ENCODE measurements at places on chromosomes 2 and 18.

GRCh38 chr2:41947701-41948396, 100.0 kb upstream of the PKDCC start:
- no peak for DNase-seq

DNA sequence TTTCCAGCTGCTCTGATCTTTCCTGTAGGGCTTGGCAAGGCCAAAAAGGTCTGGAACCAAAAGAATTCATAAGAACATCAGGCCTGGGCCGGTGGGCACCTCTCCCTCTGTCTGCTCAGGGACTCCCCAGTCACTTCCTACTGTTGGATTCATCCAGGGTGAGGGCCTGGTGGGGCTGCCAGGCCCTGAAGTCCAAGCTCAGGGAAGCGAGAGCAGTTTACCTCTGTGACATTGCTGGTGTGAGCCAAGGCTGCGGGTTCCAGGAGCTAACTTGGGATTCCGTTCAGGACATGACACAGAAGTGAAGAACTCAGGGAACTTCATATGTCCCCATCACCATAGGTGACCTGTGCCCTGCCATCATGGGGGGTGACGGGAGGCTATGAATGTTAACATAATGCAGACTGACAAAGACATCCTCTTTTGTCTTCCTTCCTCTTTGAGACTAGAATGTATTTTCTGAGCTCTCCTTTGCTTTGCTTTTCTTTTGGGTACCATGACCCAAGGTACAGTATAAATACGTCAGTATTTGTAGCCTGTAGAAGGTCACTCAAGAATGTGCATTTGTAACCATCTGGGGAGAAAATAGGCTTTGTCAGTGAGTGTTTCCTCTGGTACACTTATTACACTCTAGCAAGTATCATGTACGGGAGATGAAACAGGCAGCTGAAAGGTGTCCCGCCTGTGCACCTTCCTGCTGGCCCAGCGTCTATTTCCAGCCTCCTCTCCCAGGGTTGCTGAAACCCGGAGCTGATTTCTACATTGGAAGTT, 130.5 kb upstream of the SLC1A4 start:
- no peak for DNase-seq

GRCh38 chr2:104538077-104538476, 315.8 kb upstream of the POU3F3 start:
- DNase-seq, result peak; percentile 39

- no peak for DNase-seq
These were observed 136.7 kb downstream of the ANTXR1 start for GRCh38 chr2:69149631-69150215.

DNA sequence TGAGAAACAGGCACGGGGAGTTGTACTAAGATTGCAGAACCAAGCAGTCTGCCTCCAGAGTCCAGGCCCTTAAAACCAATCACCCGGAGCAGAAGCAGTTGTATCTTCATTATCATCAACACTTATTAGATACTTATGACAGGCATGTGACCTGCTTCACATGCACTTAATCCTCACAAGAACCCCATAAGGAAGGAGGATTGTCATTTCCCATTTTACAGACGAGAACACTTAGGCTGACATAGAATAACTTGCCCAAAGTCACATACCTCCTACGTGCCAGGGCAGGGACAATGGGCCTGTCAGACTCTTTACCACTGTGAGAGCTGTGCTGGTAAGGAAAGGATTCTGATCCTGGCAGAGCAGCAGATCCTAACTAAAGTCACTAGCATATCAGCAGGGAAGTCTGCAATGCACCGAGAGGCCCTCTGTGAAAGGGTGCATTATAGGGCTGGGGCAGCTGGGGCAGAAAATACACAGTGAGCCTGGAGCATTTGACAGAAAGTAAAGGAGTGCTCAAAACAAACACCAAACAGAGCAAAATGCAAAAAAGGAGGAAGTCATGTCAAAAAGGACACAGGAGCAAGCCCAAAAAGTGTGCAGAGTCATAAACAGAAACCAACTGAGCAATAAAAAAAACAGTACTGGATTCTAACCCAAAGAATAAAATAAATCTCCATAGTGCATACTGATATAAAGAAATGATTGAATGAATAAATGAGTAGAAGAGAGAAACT, 55.9 kb upstream of the SP3 start:
- DNase-seq, result no peak

- DNase-seq, result no peak
These were observed 90.9 kb upstream of the CERS6 start for GRCh38 chr2:168365094-168365621.

DNA sequence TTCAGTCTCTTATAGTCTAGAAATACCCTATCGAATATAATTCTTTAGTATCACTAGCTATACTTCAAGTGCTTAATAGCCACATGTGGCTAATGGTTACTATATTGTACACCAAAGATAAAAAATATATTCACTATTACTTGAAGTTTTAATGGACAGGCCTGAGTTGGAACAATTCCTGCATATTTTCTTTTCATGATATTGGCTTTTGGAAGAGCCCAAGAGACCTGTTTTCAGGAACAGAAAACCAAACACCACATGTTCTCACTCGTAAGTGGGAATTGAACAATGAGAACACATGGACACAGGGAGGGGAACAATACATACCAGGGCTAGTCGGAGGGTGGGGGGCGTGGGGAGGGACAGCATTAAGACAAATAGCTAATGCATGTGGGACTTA, 334.4 kb upstream of the TRIB2 start:
- no peak for DNase-seq

DNA sequence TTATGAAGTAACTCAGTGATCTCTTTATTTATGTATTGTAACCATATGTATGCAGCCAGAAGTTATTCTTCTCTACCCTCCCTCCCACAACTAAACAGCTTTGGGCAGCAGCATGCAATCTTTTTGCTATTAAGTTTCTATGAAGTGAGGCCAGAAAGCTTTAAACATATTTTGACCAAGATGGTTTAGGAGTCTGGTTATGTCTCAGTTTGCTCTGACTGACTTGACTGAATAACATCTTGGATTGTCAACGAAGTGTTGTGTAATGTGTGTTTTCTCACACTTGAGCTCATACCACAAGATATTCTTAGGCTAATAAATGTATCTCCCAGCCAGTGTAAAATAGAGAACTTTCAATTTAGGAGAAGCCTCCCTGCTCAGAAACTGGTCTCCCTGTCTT, 104.3 kb downstream of the TTC27 start:
- DNase-seq, result no peak

GRCh38 chr2:237051861-237052260, 33.8 kb upstream of the COPS8 start:
- no peak for DNase-seq

DNA sequence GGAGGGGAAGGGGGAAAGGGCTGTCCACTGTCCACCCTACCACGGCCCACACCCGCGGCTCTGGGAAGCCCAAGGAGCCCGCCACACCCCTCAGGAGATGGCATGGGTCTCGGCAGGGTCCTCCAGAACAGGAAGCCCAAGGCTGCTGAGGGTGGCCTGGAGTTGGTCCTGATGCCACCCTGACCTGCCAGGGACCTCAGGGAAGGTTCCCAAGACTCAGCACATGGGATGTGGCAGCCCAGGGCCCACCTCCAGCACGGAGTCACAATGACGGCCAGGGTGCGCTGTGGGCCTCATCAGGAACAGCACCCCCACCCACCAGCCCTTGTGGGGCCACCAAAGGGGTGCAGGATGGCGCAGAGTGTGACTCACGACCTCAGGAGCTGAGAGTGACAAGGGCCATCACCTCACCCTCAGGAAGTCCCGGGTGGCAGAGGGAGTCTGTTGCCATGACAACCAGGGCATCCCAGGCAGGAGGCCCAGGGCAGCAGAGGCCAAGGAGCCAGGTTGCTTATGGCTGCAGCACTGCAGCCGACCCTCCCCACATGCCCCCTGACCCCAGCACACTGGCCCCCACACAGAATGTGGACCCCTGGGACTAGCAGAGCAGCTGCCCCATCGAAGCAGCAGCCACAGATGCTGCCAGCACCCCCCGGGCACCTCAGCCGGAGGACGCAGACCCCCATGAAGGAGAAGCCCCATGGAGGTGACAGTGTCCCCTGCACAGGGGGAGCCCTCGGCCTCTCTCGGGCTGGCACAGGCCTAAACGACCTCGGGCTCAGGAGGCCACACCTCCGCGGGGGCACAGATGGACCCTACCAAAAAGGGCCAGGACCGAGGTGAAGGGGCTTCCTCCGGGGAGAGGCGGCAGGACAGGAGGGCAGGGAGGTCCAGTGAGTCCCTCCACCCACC, 34.3 kb downstream of the KIF1A start:
- no peak for DNase-seq

GRCh38 chr2:173990245-173990644, 25.1 kb upstream of the SP3 start:
- no peak for DNase-seq

- DNase-seq, result no peak
These were observed 8.6 kb downstream of the ITGA4 start for GRCh38 chr2:181465676-181466375.

DNA sequence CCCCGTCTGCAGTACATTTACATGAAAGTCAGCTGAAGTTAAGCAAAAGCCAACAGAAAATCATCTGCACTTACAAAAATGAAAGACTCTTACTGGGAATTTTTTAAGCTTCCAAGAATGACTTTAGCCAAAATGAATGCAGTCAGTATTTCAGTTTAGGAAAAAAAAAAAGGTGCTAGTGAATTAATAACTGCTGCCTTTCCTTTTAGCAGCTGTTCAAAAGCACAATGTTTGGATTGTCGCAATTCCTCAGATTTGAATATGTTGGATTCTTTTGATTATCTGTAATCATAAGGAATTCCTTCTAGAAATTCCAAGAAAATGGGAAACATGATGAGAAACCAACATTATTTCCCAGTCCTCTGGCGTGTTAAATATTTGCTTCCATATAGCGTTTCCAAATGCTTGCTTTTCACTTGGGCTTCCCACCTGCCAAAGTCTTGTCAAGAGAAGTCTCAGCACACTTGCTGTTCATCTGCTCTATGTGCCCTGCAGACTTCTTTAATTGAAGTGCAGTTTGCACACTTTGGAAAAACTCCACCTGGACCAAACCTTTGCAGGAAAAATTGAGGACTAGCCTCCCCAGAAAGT, 653.0 kb upstream of the SLC39A10 start:
- DNase-seq, result no peak

DNA sequence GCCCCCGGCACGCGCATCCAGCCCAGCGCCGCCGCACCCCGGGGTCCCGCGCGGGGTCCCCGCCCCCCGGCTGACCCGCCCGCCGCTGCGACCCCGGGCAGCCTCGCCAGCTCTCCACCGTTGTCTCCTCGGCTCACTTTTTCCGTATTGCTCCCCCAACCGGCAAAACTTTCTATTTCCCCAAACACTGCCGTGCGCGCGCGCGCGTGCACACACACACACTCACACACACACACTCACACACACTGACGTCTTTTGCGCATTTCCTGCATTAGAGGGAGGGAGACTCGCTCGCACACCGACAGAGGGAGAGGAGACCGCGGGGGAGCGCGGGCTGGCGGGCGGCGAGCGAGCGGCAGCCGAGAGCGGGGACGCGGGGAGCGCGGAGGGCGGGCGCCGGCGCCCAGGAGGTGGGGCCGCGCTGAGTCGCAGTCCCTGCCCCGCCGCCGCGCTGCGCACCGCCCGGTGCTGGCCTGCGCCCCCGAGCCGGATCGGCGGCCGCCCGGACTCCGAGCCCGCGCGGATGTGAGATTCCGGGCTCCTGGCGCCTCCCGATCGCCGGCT, 542 bp upstream of the PRKCE start:
- DNase-seq, result peak; percentile 100

GRCh38 chr18:12159446-12159845, 65.8 kb downstream of the ANKRD62 start:
- no peak for DNase-seq

DNA sequence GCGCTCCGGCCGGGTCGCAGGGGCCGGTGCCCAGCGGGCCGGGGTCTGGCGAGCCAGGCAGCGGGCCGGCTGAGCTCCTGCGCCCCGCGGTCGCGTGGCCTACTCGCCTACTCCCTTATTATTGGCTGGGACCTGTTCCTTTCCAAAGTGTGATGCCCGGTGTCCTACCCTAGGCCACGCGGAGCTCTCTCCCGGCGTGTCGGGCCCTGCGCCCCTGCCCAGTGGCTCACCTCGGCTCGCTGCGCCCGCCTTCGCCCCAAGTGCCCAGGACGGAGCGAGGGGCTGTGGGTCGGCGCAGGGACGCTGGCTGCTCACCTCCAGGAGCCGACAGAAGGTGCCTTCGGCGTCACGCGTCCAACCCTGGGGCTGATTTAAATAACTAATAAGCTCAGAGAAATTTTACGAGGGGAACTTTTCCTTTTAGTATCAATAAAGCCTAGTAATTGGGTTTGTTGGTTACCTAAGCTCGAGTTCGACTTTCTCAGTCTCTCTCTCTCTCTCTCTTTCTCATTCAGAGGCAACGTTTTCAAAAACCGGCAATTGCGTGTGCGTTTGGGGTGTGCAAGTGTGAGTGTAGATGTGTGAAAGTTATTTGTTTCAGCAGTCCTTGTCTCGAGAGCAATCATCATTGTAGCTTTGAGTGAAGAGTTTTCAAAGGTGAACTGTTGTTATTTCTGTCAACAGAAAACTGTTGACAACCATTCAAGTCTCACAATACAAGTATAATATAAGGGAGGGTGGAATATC, 7.0 kb upstream of the SATB2 start:
- peak; percentile 72 for DNase-seq

DNA sequence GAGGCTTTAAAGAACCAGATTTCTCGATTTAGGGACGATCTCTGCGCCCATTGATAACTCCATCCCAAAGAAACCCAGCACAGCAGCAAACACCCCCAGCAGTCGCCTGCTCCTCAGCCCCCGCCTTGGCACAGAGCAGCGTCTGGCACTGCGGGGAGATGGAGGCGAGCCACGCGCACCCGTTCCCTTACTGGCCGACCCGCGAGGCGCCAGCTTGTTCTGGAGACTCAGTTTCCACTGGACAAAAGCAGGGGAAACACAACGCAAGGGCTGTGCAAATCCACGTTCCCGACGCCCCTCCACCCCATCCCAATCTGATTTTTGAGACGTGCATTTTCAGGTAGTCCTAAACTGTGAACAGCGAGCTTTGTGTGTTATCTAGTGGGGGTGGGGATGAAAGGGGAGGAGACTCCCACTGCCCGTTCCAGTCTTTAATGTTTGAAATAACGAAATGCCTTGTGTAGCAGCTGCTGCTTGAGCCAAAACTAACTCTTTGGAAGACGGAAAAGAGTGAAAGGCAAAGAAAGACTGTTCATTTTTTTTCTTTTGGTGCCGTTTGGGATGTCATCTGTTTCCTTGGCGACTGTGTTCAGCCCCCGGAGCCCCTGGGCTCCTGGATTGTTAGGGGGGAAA, 143.2 kb downstream of the MEIS1 start:
- DNase-seq, result no peak

- DNase-seq, result no peak
These were observed 45.2 kb downstream of the DOK1 start for GRCh38 chr2:74599676-74600075.

DNA sequence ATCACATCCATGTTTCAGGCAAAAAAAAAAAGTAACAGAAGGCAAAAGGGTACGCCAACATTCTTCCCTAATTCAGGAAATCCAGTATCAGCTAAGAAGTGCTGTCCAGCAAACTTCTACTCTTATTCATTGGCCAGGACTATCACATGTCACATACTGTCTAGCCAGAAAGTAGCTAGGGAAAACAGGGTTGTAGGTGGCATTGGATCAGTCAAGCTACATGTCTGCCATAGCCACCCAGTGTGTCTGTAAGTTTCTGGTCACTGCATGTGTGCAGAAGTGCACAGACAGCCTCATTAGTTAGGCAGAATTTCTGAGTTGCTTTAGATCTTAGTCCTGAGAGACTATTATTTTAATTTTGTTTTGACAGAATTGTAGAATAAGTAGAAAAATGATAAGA, 465.3 kb upstream of the NRP2 start:
- DNase-seq, result no peak

GRCh38 chr2:47360927-47361326, 42.0 kb upstream of the MSH2 start:
- no peak for DNase-seq

- DNase-seq, result no peak
These were observed 66.3 kb downstream of the RTTN start for GRCh38 chr18:70139138-70139537.

GRCh38 chr2:134372141-134372540, 118.3 kb downstream of the MGAT5 start:
- no peak for DNase-seq

All from esophagus muscularis mucosa (tissue), 4 donors.